ENCODE measurements at places on chromosomes 4 and X. TPM values are rescaled to one million over a fixed set of nuclear protein-coding genes. Genes with fewer than 3 reads are reported as not detected.

- no peak for DNase-seq
Observed at GRCh38 chr4:182215148-182215547, 28.1 kb upstream of the TENM3 start.

DNA sequence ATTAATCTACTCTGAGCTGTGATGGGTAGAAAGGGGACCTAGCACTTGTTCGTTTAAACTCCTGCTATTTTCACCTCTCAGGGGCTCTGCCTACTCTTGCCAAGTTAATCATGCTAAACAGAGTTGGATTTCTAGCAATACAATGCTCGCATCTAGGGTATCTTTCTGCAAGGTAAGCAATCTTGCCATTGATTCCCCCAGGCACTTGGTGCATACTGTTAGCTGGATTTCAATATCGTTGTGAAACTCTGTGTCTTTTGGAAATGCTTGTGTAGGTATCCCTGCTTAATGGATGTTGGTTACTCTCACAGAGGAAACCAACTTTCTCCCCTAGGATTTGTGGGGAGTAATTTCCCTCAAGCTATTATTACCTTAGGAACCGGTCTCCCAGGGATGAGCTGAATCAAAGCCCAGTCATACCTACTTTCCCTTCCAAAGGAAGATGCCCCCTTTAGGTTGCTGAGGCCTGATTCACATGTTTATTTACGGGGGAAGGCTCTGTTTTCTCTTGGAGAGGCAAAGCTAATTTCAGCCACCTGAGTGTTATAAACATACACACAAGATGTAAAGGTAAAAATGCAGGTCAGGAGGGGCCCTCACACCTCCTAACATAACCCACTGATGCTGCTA, 366.8 kb downstream of the FBXW7 start:
- DNase-seq, result no peak

The CXCL3 gene
- total RNA-seq, result 1.8 TPM

- no peak for DNase-seq
Observed at GRCh38 chr4:76623217-76624045, 188.4 kb downstream of the SHROOM3 start.

The GABRE gene
- total RNA-seq, result 0.94 TPM

GRCh38 chr4:16055873-16056272, 27.9 kb downstream of the PROM1 start:
- DNase-seq, result no peak

- no peak for DNase-seq
Observed at GRCh38 chr4:7897811-7898210, 41.9 kb downstream of the AFAP1 start.

GRCh38 chr4:127558088-127558487, 74.7 kb upstream of the INTU start:
- no peak for DNase-seq

- no peak for DNase-seq
Observed at GRCh38 chrX:124268099-124268498, 64.4 kb upstream of the TEX13D start.

The ANKRD17 gene
- 64.9 TPM for total RNA-seq

The HSFX2 gene
- not detected for total RNA-seq

DNA sequence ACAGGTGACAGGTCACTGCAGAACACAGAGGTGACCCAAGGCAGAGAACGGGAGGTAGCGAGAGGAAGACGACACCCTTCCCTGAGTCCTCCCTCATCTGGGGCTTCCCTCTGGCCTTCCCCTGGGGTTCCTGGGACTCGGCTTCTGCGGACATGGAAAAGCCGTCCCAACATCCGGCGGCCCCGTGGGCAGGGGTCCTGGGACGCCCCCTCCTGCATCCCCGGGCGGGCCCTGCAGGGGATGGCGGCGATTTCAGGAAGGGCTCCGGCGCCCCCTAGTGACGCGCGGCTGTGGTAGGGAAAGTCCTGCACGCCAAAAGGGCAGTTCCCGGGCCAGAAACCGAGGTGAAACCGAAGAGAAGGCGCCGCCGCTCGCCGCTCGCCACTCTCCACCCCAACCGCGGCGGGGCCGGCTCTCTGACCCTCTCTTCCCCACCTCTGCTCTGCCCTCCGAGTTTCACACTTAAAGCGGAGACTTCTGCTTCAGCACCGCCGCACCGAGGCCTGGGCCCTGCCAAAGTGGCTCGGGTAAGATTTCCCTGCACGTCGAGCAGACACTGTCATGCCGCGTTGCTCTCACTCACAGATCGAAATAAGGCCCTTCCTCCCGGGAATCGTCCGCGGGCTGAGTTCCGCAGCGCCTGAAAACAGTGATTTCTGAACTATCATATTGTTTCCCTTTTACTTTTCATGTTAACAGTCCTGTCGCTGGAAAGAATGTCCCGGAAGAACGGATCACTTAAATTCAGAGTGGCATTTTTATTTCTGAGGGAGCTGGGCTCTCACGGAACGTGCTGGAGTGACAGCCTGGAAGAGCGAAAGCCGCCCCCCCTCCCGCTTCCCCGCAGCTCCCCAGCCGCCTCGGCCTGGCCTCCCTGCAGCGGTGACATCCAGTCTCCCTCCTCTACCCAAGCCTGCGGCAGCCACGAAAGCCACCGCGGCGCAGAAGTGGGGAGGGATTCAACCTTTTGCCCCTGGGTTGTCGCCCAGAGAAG, 110.6 kb downstream of the DCTD start:
- peak; percentile 68 for DNase-seq

DNA sequence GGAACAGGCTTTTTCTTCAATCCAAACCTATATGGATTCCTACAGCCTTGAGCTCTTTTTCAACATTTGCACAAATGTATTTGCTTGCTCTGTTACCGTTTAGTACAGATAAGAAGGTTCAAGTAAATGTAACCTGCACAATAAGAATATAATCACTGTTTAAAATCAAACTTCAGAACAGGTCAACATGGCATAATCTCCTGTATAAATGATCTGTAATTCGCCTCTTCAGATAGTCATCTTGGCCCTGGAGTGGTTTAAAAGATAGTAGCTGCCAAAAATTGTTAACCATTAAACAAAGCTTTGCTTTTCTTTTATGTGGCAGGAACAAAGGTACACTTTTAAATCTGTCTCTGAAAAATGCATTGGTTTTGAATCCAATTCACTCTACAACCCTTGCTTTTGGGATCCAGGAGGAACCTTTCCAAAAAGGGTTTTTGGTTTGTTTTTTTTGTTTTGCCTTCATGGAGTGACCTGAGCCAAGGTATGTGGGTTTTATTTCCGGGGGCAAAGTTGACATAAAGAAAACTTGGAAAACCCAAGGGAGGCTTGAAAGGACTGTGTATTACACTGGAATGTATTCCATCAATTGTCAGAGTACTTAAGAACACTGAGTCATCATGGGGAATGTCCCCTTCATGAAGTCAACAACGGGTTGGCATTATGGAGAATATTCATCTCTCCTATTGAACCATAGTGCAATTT, 210.4 kb upstream of the HCCS start:
- DNase-seq, result no peak

- peak; percentile 96 for DNase-seq
Observed at GRCh38 chr4:41418444-41418843, 119.5 kb upstream of the LIMCH1 start.

GRCh38 chr4:48332661-48333060, 8.7 kb upstream of the SLAIN2 start:
- DNase-seq, result no peak

The CSAG3 gene
- total RNA-seq, result not detected

DNA sequence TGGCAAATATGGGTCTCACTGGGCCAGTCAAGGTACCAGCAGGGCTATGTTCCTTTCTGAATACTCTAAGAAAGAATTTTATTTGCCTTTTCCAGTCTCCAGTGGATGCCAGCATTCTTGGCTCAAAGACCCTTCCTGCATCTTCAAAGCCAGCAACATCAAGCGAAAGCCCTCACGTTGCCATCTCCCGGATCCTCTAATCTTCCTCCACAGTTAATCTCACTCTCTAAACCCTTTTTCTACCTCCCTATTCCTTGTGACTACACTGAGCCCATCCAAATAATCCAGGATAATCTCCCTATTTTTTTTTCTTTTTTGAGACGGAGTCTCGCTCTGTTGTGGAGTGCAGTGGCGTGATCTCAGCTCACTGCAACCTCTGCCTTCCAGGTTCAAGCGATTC, 23.4 kb downstream of the RFC1 start:
- DNase-seq, result no peak

GRCh38 chrX:11386001-11386523, 92.8 kb downstream of the AMELX start:
- DNase-seq, result peak; percentile 44

The SPATA4 gene
- not detected for total RNA-seq

GRCh38 chr4:133162941-133163340, 13.8 kb downstream of the PCDH10 start:
- no peak for DNase-seq

The PRR32 gene
- not detected for total RNA-seq

The C4orf33 gene
- total RNA-seq, result 5.8 TPM

The SYN1 gene
- total RNA-seq, result not detected

The SLC25A6 gene
- total RNA-seq, result 219 TPM

- no peak for DNase-seq
Observed at GRCh38 chrX:135302269-135302873, 6.9 kb upstream of the ETDC start.

DNA sequence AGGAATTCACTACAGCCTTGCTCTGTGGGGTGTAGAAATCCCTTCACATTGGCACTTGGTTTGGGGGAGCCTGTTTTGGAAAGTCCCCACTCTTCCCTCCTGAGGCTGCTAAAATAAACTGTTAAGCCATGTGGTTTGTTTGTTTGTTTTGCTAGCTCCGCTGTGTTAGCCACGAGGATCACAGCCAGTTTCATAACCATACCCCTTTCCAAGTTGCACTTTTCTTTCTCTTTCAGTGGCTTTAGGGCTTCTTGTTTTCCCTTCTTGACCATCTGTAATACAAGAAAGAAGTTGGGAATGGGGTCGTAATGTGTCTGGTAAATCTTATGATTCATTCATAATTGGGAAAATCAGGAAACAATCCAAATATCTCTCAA, 24.8 kb upstream of the UXT start:
- no peak for DNase-seq

The SUPT20HL1 gene
- total RNA-seq, result not detected

DNA sequence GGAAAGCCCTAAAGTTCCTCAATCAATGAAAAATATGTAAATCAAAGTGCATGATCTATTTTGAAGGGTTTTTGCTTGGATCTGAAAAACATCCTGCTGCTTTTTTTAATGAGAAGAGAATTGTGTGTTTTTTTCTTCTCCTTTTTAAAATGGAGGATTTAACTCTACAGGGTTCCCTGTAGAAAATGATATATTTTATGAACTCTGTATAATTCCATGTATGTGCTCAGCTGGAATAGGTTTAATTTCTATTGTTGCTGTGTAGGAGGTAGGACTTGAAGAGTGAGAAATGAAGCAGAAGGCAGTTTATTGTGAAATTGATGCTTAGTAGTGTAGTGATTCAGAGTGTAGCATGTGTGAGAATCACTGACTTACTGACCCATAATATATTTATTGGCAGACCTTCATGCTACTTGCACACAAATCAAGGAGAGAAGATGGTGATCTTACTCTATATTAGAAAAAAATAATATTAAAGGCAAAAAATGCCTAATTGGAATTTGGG, 286.8 kb upstream of the FSTL5 start:
- DNase-seq, result no peak

The CXCL6 gene
- total RNA-seq, result not detected

- DNase-seq, result peak; percentile 75
Observed at GRCh38 chr4:107183155-107183774, 147.2 kb upstream of the DKK2 start.

- no peak for DNase-seq
Observed at GRCh38 chrX:42778096-42778495, at the start of gene PPP1R2C. Gene PPP1R2C, minus strand, starts transcription at chrX:42778163. Its CDS starts 84 bp downstream, at chrX:42778079.

DNA sequence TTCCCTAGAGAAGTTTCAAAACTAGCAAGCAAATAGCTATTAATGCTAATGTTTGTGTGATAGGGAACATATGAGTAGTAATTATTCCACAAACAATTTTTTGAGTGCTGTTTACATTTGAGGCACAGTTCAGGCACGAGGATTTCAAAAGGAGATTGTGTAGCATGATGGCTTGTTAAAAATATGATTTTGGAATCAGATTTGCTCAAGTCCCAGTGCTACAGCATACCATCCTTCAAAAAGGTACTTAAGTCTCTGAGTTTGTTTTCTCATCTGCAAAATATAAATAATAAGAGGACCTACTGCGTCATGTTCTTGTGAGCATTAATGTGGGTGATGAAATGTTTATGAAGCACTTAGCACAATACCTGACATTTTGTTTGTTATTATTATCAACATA, 11.3 kb downstream of the TLR8 start:
- no peak for DNase-seq

GRCh38 chrX:114619874-114620273, 36.0 kb downstream of the HTR2C start:
- no peak for DNase-seq

GRCh38 chr4:48222491-48222890, 47.1 kb downstream of the TEC start:
- no peak for DNase-seq
